ENCODE measurements at places on chromosomes 1 and 21.

DNA sequence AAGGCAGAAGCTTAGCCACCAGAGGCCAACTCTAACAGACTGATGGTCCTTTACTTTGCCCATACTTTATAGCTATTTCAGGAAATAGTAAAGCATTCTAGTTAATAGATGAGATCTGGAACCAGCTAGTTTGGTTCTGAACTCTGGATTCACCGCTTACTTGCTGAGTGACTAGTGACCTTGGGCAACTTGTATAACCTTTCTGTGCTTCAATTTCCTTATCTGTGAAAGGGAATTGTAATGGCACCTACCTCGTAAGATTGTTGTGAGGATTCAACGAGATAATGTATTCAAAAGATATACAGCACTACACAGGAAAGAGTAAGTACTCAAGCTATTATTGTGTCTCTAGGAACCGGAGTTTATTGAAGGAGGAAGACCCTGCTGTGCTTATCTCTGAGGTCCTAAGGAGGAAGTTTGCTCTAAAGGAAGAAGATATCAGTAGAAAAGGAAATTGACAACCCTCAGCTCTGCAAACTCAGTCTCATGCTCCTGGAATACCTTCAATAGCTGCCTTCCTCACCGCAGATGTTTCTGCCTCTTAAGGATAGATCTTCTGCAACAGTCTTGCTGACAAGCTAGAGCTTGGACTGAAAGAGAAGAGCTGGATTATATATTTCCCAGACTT is 11.9 kb downstream of the MTFR1L start:
- no peak for DNase-seq

DNA sequence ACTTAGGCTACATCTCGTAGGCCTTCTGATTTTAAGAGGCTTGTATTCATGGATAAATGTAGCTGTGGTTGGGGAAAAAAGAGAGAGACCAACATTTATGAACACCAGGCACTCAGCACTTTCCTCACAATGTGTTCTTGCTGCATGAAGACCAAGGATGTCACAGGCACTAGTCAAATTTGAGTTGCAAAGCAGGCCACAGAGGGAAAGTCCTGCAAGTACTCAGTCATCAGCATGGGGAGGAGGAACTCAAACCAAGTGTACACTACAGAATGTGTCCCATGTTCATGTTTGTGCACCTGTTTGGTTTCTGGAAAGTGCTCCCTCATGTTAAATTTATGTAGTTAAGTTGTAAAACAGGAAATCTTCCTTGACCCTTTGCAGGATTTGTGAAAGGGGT is 8.7 kb upstream of the MAP3K7CL start:
- no peak for DNase-seq

GRCh38 chr1:171858696-171859095 is 17.4 kb downstream of the DNM3 start:
- DNase-seq: no peak

DNA sequence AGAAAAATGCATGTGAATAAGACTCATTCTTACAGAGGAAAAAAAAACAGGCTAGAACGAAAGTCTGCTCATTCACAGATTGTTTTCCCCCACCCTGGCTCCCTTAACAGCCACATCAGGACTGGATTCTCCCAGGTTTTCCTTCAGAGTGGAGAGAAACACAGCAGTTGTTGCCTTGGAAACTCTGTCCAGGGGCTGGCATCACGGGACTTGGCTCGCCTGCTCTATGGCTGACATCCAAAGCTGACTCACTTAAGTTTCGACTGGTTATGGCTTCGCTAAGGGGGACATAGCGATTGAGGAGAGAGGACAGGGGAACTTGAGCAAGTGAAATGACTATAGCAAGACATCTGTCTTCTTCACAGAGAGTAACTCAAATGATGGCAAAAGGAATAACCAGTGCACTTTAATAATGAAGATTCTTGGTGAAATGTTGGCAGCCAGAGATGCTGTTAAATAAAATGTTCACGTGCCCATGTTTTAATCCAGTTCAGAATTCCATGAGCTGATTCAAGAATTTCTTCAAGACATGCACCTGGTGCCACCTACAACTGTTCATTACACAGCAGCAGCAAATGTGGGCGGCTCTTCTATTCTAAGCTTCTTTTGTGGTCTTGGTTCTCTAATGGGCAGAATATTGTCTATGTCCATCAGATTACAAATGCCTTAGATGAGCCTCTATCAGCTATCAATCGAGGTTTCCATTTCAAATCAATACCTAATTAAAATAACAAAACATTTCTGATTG is 21.8 kb downstream of the MIS18A start:
- DNase-seq: no peak

DNA sequence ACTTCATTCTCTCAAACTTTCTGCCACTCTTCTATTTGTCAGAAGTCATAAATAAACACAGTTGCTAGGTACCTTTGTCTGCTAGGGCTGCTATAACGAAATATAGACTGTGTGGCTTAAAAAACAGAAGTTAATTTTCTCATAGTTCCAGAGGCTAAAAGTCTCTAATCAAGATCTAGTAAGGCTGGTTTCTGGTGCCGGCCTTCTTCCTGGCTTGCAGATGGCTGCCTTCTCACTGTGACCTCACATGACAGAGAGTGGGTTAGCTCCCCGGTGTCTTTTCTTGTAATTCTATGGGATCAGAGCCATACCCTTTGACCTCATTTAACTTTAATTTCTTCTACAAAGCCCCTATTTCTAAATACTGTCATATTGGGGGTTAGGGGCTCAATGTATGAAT is 5.9 kb downstream of the PDC start:
- no peak for DNase-seq

- DNase-seq: no peak
These were observed 27.5 kb downstream of the ATP8B2 start for GRCh38 chr1:154352581-154353459.

GRCh38 chr1:93490357-93490756 is 42.4 kb downstream of the FNBP1L start:
- no peak for DNase-seq

Data from NCI-H1930 (cell line).